ENCODE measurements at places on chromosomes 7 and 10.

DNA sequence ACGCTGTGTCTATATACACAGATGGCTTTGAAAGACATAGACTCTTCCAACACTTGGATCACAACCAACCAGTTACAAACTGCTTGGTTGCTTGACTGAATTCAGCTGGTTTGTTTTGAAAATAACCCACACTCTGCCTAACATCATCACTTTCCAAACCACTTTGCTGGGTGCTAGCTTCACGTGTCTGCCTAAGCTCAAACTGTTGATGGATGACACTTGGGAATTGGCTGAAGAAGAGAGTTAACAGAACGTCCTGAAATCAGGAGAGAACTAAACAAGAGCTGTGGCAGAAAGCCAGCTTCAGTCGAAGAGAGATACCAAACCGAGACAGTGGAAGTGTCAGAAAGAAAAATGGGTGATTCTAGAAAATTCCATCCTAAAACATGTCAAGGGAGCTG is 420.8 kb upstream of the AUTS2 start:
- no peak for DNase-seq

DNA sequence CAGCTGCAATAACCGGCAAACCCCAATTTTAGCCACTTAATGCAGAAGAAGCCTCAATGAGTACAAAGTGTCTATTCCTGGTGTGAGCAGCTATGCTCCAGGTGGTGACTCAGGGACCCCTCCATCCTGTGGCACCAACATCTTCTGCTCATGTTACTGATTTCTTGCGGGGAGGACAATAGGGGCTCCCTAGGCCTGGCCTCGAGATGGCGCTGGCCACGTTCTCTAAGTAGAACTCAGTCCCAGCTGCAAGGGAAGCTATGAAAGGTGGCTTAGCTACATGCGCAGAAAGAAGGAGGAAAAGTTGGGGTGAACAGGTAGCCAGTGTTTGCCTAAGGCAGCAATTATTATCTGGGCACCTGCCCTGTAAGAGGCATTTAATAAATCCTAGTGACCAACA is 6.6 kb downstream of the GJD4 start:
- DNase-seq = no peak

- no peak for DNase-seq
These were observed 54.1 kb downstream of the HSPA12A start for GRCh38 chr10:116688241-116688711.

- DNase-seq = no peak
These were observed 46.2 kb upstream of the COMTD1 start for GRCh38 chr10:75281974-75282373.

GRCh38 chr10:79153745-79154144 is 85.0 kb downstream of the ZMIZ1 start:
- DNase-seq = no peak
